ENCODE measurements at places on chromosomes 5 and 9. TPM values are rescaled to one million over a fixed set of nuclear protein-coding genes. Genes with fewer than 3 reads are reported as not detected.
A peak's percentile ranks its signal among the peaks of the same experiment; 100 is the strongest.

DNA sequence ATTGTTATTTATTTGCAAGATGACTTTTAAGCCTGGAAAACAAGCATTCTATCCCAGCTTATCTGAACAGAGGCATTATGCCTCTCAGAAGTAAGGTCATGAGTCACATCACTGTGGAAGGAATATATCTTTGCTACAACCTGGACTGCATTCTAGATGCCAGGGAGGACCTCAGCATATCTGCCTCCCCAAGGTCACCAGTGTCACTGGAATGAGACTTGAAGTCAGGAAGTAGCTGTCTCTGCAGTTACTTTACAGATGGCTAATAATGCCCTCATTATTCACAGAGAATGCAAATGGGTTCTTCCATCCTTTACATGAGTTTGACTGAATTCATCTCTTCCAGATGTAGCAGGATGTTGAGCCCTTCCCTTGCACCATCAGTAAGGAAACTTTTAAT lies 4.4 kb upstream of the FAM13B start:
- DNase-seq, result no peak

DNA sequence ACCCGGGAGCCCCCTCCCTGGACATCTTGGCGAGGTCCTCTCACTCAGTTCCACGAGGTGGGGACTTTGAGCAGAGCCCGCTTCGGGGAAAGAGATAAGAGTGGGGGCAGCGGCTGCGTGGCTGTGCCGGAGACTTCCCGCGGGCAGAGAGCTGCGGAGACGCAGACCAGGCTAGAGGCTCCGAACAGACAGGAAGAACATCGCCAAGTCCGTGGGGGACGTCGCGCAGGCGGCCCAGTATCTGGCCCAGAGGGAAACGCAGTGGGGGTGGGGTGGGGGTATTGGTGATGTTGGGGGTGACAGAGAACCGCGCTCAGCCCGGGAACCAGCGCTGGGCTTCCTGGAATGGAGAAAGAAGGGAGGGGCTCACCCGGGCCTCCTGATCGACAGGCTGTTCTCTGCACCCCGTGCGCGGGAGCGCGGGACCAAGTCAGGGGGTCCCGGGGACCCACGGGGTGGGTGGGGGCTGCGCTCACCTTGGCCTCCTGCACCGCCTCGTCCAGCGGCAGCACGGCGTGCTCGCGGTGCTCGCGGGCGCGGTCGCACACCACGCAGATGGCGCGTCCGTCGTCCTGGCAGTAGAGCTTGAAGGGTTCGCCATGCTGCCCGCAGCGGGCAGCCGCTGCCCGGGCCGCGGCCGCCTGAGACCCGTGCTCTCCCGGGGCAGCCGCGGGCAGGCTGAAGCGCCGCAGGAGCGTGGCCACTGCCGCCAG lies 727 bp downstream of the TRIM7 start:
- DNase-seq, result peak; percentile 67

DNA sequence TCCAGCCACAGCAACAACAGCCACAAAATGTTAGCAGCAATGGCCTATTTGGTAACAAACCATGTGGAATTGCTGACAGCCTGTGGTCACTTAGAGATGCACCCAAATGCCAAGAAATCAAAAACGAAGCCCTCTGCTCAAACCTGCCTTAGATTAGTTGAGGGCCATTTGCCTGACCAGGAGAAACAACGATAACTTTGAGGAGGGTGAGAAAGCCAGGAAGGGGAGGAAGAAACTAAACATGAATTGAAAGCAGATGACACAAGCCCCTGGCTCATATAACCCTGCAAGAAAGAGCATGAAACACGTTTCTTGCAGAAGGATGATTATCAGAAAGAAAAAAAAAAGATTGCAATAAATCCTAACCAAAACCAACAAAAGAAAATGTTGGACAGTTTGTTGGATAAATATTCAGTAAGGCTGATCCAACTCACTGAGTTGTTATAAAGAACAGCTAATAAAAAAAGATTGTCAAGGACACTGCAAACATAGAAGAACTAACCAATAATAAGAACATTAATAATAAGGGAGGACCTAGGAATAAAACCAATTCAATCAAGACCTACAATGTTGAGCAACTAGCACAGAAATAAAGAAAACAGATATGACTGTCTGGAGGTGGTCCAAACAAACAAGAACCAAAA lies 140.5 kb upstream of the SLC30A5 start:
- DNase-seq, result no peak

- DNase-seq, result no peak
Measured at GRCh38 chr5:156595132-156595787, 254.8 kb upstream of the PPP1R2B start.

DNA sequence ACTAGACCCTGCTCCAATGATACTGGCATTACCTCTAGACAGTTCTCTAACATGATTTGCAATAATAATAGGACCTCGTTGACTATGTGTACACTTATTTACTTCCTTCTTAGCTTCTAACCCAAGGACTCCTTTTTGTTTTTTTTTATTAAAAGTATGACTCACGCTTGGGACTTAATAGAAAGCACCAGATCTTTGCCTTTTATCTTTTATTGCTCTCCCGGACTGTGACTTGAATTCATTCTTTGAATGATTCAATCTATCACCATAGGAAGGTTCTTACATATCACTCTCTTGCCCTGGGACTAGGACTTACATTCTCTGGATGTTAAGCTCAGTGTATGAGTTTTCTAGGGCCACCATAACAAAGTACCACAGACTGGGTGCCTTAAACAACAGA lies 9.0 kb downstream of the C9 start:
- no peak for DNase-seq

GRCh38 chr9:135480071-135480939 lies 723 bp downstream of the PPP1R26 start:
- DNase-seq, result peak; percentile 54

- DNase-seq, result no peak
Measured at GRCh38 chr9:8621416-8621815, 821.8 kb upstream of the DMAC1 start.

- DNase-seq, result no peak
Measured at GRCh38 chr9:133514460-133515239, 10.1 kb downstream of the MYMK start.

- no peak for DNase-seq
Measured at GRCh38 chr5:102731693-102732092, 23.4 kb upstream of the PAM start.

FBP2 gene
- not detected for total RNA-seq

MAML1 gene
- total RNA-seq, result 51.1 TPM

PCDHB12 gene
- 2.3 TPM for total RNA-seq

PDE6A gene
- total RNA-seq, result not detected

SUSD3 gene
- total RNA-seq, result 9.0 TPM

CDC20B gene
- total RNA-seq, result 0.18 TPM

DNAJC18 gene
- 26.5 TPM for total RNA-seq

ESM1 gene
- not detected for total RNA-seq

GRAMD2B gene
- total RNA-seq, result 7.6 TPM
